Activated naive CD8-positive, alpha-beta T cell treated with anti-CD3 and anti-CD28 coated beads for 36 hours (primary cell): ENCODE measurements at places on chromosomes 2 and 18.
A peak's percentile ranks its signal among the peaks of the same experiment; 100 is the strongest.

GRCh38 chr2:239566162-239566994 is 165.6 kb upstream of the HDAC4 start:
- DNase-seq, result no peak

DNA sequence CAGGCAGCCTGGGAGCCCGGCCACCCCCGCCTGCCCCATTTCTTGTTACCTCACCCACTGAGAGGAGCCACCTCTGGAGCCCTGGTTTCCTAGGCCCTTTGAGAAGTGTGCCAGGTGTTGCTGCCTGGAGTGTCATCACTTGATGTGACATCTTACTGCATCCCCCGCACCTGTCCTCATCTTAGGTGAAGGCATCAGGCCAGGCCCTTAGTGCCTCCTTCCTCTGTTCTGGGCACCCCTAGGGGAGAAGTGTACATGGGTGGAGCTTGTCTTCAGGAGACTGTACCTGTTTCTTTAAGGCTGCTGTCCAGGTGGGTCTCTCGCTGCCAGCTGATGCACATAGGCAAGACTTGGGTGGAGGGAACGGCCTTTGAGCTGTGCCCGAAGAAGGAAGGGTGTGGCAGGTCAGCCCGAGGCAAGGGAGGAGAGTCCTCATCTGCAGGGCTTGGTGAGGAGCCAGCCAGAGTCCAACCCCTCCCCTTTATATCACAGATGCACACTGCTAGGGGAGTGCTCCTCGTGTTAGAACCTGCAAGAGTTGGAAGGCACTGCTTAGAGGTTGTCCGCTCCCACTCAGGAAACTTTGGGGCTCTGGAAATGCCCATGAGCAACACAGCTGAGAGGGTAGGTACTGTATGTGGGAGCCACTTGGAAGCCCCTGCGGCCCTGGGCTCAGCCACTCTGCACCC is 45.9 kb downstream of the NCK2 start:
- DNase-seq, result no peak

- no peak for DNase-seq
Observed at GRCh38 chr2:239935789-239936758, 89.1 kb downstream of the NDUFA10 start.

- DNase-seq, result no peak
Observed at GRCh38 chr2:16755442-16755841, 89.8 kb upstream of the CYRIA start.

DNA sequence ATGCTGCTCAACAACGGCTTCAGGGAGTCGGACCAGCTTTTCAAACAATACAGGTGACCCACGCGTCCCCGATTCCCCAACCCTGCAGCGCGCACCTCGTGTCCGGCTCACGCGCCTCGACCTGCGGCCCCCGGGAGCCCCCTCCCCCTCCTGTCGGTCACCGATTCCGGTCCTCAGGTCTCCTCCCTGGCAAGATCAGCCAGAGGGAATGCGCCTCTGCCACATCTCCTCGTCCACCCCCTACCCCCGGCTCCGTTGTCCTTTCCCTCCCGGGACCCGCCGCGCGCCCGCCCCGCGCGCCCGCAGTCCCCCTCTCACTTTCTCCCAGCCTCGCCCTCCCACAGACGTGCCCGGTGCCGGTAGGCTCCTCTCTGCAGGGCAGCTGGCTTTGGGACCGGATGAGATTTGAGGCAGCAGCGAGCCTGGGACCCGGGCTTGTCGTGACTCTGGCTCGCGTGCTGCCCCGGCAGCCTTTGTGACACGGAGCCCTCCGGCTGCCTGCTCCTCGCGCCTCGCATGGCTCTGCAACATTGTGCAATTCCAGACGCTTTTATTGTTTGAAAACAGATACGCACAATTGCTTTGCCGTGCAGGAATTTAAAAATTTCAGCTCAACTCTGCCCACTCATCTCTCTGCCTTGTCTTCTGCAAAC is 558 bp downstream of the TTC39C start:
- peak; percentile 63 for DNase-seq
